ENCODE measurements at places on chromosomes 5 and 9. TPM values are rescaled to one million over a fixed set of nuclear protein-coding genes. Genes with fewer than 3 reads are reported as not detected.

The SPATA9 gene
- total RNA-seq = 0.40 TPM

The PALM2AKAP2 gene
- 10.6 TPM for total RNA-seq

The TRAPPC13 gene
- 41.3 TPM for total RNA-seq

The IL3 gene
- not detected for total RNA-seq

The PPWD1 gene
- total RNA-seq = 48.0 TPM

The ANXA2R gene
- 2.8 TPM for total RNA-seq

The SPATA31E1 gene
- not detected for total RNA-seq

The MARCOL gene
- total RNA-seq = not detected

Measured in spinal cord (tissue), 10 donors.